ENCODE measurements at places on chromosomes 2 and 18. TPM values are rescaled to one million over a fixed set of nuclear protein-coding genes. Genes with fewer than 3 reads are reported as not detected.

The FAHD2A gene
- 39.9 TPM for total RNA-seq

The ATL2 gene
- 30.9 TPM for total RNA-seq

The MYO1B gene
- 16.8 TPM for total RNA-seq

The TDRD15 gene
- not detected for total RNA-seq

The ABCG5 gene
- total RNA-seq: not detected

The SPATA3 gene
- not detected for total RNA-seq

The EVX2 gene
- total RNA-seq: not detected

DNA sequence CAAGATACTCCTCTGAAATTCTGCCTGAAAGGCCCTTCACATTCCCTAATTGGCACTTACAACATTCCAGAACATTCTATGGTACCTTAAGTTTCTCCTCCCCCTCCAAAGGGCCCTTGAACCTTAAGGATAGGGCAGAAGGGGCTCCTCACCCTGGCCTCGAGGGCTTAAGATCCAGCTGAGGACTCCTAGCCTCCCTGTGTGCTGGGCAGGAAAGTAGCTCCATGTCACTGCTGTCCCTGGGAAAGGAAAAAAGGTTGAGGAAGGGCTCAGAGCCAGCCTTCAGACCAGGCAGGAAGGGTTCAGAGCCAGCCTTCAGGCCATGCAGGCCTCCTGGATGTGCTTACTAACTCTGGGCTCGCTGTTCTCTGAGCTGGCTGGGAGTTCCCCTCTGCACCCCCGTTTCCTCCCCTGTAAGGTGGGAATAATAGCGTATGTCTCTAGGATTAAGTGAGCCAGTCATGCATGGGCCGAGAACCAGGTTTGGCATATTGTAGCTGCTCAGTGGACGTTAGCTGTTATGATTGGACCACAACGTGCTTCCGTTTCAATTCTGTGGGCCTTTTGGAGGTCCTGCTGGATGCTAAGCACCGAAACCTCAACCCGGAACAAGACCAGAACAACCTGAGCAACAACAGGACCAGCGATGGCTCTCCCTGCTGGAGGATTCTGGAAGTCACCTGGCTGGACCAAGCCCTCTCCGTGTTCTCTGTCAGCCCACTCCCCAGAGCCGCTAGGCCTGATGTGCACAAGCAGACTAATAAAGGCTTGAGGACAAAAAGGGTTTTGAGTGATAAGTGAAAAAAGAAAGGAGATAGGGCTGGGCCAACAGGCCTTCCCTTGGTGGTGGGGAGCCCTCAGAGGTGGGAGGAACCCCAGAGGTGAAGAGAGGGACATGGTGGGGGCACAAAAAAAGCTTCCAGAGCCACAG, 1.0 kb upstream of the B3GNT7 start:
- DNase-seq: peak; percentile 40

DNA sequence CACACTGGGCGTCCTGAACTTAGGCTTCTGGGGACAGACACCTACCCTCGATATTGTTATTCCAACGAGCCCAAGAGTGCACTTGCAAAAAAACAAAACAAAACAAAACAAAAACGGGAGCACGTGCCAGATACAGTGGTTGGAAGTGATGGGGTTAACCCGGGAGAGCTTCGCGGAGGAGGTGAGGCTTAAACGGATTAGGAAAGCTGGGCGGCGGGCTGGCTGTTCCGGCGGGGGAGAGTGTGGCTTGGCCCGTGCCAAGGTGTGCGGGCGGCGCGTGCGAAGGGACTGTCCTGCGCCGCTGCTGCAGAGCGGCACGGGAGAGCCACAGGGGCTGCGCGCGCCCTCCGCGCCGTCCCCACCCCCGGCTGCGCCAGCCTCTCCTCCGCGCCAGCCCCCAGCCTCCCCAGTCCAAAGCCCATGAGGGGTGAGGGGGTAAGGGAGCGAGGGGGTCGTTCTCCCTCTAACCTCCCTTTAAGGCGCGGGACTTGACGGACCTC, 1.5 kb upstream of the SLC30A3 start:
- DNase-seq: no peak

GRCh38 chr2:127183771-127184170, 36.3 kb downstream of the CYP27C1 start:
- no peak for DNase-seq

GRCh38 chr2:19573784-19574183, 215.4 kb upstream of the OSR1 start:
- no peak for DNase-seq

DNA sequence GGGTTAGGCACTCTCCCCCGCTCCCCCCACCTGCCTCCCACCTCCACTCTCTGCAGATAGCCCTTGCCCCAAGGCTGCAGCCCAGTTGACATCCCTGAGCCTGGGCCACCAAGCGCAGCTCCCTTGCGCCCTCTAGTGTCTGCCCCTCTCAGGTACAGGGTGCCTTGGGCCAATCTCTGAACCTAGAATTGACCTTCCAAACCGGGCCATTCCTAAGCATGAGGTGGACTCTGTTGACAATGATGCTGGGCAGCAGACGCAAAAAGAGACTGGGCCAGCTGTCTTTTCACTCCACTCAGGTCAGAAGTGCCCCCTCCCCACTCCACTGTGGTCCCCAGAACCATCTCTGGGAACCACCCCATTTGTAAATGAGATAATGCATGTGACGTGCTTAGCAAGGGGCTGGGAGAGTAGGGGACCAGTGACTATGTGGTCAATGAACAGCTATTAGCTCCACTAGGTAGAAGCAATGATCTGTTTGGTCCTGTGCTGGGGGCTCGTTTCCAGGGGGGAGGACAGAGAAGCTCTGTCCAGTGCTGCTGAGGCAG, 43.3 kb upstream of the PLB1 start:
- DNase-seq: peak; percentile 87

DNA sequence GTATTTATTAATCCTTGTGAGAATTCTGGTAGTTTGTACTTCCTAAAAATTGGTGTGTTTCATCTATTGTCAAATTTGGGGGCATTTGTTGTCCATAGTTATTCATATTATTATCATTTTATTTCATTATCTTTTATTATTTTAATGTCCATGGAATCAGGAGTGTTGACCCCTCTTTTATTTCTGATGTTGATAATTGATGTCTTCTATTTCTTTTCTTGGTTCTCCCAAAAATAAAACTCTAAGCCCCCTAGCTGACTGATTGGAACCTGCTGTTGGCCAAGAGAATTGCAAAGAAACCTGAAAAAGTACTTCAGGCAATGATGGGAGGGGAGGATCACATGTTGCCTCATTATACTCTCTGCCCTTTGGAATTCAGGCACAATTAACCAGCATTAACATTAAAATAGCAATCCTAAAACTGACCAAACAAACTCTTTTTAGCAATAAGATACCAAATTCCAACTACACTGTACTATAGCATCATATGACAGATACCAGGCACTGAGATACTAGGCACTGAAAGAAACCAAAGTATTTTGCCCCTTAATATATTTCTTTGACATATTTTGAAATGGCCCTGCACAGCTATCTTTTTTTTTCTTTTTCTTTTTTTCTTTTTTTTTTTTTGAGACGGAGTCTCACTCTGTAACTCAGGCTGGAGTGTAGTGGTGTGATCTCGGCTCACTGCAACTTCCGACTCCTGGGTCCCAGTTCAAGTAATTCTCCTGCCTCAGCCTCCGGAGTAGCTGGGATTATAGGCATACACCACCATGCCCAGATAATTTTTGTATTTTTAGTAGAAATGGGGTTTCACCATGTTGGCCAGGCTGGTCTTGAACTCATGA, 1097.2 kb upstream of the CNTNAP5 start:
- no peak for DNase-seq

DNA sequence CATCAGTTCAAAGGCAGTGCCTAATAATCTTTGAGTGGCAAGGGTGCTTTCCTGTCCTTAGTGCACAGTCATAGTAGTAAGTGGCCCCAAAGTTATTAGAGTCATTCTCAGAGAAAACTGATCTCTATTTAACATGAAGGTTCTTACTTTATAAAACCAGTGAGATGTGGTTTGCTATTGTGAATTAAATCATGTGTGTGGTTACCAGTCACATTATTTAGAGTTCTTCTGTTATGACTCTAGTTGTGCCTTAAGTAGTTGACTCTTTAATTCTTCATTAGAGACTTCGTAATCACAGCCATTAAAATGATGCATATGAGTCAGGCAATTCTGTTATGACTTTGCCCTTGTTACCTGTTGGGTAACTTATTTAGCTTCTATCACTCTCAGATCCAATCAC, 1392.9 kb upstream of the ACVR2A start:
- DNase-seq: no peak

DNA sequence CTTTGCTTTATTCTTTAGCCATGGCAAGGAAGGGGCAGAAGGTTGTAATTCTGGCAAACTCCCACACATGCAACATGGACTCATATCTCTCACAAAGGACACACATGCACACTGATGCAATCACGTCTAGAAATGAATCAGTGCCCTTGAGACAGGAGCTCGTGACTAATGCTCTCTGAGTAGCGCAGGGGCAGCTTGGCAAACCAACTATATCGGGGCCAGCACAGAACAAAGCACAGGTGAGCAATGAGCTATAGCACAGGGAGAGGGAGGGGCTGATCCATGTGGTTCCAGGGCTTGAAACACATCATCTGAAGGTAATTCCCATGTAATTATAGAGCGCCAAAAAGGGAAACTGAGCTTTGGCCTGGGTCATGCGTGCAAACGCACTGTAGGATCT, 165.2 kb upstream of the KLF7 start:
- no peak for DNase-seq

DNA sequence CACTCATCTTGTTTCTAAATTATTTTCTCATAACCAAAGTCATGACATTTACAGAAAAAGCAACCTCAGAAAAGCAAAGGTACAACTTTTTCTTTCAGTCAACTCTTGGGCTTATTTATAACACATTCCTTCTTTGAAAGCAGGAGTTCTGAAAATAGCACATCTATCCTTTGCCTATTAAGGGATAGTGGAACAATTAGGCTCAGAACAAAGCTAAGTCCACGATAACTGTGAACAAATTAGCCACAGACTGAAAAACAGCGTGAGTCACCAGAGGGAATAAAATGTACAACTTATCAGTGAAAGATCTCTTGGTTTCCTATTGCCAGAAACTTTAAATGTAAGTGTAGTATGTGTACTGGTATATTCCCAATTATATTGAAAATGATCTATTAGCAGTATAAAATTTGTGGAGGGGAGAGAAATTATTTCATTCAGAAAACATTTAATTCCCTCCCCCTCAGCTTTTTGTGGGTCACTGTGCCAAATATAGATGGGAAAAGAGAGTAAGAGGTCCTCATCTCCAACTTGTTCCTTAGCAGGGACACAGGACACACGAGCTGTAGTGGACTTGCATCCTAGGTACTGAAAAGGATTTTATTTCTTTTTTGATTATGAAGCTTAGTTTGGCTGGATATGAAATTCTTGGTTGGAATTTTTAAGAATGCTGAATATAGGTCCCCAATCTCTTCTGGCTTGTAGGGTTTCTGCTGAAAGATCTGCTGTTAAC, 15.4 kb upstream of the MATN3 start:
- DNase-seq: no peak

- DNase-seq: no peak
Observed at GRCh38 chr18:59057969-59058368, 81.7 kb upstream of the SEC11C start.

- DNase-seq: no peak
Observed at GRCh38 chr18:46096651-46097300, 1.3 kb downstream of the ATP5F1A start.

DNA sequence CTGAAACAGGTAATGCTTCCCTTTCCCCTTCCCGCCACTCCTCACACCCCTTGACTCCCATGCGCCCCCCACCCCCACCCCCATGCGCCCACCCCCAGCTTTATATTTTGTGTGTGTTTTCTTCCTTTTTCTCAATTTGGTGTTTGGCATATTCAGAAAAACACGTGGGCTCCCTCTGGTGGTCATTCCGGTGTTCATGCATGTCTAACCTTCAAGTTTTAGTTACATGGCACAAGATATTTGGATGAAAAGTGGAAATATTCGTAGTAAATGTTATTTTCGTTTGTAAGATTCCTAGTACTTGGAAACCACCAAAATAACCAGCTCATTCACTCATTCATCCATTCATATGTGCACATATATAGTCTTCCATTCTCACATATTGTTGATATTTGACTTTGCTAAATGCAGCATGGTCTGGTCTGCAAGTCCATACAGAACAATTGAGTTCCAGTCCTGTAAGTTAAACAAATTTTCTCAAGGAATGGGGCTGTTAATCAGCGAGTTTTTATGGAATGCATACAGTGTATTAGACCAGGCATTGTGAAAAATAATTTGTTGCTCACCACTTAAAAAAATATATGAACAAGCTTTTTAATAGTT, 143.6 kb upstream of the MAP3K20 start:
- peak; percentile 59 for DNase-seq

DNA sequence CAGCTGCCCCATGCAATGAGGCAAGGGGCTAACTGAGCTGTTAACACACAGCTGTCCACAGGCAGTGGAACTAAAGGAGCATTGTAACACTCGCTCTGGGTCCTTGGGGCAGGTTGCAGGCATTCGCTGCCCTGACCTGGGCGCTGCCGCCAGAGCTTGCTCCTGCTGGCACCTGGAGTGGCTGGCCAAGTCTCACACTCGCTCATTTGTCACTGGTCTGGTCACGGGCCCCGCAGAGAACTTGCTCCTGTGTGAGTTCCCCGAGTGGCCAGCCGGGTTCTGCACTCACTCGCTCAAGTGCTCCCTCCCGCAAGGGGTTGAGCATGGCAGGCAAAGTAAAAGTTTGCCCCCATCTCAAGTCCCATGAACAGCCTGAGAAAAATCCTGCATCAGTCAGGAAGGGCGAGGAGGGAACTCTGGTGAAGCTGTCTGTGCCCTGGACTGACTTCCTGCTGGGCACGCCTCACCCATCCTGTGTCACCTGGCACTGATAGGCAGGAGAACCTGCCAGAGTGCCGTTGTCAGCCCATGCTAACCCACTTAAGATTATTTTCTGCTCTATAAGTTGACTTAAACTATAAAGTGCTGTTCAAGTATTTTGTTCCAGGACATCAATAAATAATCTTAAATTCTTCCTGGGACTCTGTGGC, 934.8 kb upstream of the GYPC start:
- no peak for DNase-seq

DNA sequence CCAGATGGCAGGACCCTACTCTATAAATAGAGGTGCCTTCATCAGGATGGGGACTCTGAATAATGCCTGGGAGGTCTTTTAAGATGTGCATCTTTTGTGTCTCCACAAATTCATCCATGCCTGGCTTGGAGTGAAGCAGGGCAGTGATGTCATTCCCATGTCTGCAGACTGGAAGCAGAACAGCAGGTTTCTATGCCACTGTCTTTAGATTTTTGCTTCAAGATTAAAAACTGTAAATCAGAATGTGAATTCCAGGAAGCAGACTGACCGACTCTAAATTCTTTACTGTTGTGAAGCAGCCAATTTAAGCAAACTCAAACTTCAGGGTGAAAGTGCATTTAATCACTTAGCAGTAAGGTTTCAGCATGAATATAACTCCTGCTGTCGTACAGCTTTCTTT, 159.3 kb downstream of the SCG2 start:
- DNase-seq: no peak

DNA sequence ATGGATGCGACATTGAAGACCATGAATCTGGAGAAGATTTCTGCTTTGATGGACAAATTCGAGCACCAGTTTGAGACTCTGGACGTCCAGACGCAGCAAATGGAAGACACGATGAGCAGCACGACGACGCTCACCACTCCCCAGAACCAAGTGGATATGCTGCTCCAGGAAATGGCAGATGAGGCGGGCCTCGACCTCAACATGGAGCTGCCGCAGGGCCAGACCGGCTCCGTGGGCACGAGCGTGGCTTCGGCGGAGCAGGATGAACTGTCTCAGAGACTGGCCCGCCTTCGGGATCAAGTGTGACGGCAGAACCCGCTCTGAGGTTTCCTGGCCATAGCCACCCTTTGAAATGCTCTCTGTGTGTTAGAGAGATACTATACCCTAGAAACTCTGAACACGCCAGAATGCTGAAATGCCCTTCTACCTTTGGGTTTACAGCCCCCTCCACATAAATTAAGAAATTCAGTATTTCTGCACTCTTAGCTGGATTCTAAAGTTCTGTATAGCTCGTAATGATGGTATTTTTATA, 659 bp downstream of the CHMP1B start:
- DNase-seq: peak; percentile 54

Data from Right ventricle myocardium superior (tissue), 1 donor.